ENCODE measurements at places on chromosomes 5 and 9.

GRCh38 chr5:173246135-173246495 lies 11.1 kb upstream of the NKX2-5 start:
- DNase-seq: no peak

DNA sequence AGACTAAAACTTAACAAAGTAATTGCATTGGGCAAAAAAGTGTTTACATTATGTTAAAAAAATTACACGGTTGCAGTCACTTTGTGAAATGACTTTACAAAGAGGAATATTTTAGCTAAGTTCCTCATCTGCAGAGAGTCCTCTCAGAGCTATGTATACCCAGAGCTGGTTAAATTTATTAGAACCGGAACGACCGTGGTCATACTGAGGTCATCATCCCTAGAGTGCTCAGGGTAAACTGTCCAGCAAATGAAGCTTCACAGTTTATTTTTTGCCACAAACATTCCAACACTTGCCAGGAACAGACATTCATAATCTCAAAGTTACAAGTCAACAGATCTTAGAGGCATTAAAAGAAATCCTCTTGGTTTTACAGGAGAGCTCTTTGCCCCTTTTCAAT lies 897 bp downstream of the ROPN1L start:
- DNase-seq: no peak

DNA sequence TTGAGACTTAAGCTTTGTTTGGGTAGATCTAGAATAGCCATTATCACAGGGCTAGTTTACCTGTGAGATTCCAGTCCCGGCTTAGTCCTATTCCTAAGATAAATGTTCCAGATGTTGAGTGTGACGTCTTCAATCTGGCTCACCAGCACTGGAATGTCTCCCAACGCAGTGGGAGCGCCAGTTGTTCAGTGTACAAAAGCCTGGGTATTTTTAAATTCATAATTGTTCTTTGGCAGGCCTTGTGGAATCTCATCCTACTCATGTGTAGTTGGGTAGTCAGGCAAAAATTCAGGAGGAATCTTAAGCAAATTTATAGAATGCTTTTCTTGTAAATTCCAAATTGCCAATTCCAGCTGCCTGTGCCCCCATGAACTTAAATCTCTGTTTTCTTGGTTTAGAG lies 272.6 kb upstream of the KCNN2 start:
- no peak for DNase-seq

DNA sequence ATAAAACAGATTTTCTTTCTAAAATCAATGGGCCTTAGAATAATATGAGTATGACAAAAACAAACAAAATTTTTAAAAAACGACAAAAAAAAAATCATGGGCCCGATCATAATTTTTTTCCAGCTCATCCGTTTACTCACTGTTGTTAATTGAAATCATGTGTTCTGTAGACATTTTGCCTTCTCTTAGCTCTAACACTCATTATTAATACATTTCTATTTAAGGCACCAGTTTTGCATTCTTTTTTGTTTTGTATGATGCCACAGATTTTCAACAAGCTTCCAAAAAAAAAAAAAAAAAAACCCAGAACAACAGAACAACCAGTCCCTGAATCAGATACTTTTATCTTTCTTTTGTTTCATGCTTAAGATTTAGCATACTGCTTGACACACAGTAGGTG lies 86.4 kb downstream of the PRLR start:
- no peak for DNase-seq

GRCh38 chr5:151745071-151745705 lies 13.2 kb downstream of the ATOX1 start:
- DNase-seq: no peak

DNA sequence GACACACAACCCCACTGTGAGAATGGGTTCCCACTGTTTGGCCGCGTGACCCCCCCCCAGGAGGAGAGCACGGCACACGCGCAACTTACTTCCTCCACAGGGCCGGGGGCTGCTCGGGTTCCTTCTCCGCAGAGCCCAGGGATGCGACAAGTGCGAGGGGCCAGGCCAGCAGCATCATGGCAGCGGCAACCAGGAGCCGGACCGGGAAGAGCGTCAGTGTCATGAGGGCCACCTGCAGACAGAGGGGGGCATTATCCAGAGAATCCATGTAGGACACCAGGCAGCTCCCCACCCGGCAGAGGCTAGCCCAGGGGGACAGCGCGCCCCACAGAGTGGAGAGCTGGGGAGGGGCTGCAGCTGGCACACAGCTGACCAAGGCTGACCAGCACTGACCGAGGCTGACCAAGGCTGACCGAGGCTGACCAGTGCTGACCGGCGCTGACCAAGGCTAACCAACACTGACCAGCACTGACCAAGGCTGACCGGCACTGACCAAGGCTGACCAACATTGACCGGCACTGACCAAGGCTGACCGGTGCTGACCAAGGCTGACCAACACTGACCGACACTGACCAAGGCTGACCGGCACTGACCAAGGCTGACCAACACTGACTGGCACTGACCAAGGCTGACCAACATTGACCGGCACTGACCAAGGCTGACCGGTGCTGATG lies 22.3 kb downstream of the LPCAT1 start:
- DNase-seq: no peak

- DNase-seq: no peak
Observed at GRCh38 chr9:137482094-137482781, 23.1 kb upstream of the NSMF start.

- no peak for DNase-seq
Observed at GRCh38 chr5:162485666-162486292, 418.2 kb downstream of the GABRG2 start.

- no peak for DNase-seq
Observed at GRCh38 chr5:144318011-144318410, 147.3 kb downstream of the KCTD16 start.

DNA sequence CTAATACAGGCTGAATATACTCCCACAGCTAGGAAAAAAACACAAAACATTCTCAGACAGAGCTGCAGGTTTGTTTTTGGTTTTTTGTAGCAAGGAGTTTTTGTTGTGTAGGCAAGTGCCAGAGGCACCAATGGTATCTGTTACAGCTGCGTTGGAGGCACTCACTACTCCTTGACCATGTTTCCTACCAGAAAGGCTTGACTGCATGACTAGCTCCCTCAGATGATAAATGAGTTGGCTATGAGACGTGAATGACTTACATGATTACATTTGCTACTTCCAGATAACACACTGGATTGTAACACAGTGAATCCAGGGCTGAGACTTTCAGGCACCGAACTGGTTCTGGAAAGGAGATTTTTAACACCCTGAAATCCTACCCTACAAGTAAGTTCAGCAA lies 18.8 kb downstream of the GZMK start:
- no peak for DNase-seq

- peak; percentile 41 for DNase-seq
Observed at GRCh38 chr9:78031893-78032729, 500 bp upstream of the GNAQ start.

DNA sequence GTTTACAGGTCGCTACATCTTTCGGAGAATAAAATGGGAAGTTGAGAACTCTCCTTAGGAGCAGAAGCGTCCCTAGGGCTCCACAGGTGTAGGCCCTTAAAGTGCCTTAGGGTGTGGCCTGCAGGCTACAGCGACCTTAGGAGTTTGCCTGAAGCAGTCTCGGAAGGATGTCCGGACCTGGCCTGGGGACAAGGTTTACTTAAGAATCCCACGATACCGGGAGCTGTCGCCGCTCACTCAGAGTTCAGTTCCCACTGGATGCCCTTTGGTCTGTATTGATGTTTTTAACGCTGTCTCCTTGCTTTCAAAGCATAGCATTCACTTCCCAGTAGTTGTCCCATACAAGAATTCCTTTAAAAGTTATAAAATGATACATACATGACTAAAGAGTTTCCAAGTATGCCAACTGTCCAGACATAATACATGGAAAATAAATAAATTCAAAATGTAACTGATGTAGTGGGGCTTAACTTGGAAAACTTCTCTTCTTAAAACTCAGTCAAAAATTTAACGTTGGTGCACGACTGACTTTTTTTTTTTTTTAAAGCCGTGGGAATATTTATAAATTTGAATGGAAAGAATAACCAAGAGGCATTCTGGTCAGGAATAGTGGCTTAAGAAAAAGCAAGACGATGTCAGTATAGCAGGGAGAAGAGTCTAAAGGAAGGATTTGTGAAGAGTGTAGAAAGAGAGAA lies 848 bp downstream of the RAD50 start:
- no peak for DNase-seq

- DNase-seq: no peak
Observed at GRCh38 chr9:94802793-94803192, 76.3 kb downstream of the AOPEP start.

All from stimulated activated CD8-positive, alpha-beta memory T cell treated with anti-CD3 and anti-CD28 coated beads, Interleukin-15, amount 100 ng/mL, for 1 hour (primary cell).